ENCODE measurements at places on chromosomes 16 and 17.

DNA sequence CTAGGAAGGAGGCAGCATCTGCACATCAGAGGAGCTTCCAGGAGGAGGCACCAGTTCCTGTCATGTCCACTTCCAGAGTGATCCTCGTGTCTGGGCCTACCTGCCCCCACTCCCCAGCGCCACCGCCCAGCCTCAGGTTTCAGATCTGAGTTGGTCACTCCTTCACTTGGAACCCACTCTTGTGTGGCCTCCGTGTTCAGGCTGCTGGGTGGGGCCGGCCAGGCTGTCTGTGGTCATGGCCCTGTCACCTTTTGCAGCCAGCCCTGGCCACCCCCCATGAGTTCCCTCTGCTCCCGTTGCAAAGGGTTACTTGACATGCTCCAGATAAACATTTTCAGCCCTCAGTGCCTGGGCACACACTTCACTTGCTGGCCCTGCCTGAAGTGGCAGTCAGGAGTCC is 26.6 kb upstream of the SPPL2C start:
- no peak for DNase-seq

- DNase-seq, result no peak
Measured at GRCh38 chr17:3738562-3739295, 15.0 kb downstream of the HASPIN start.

DNA sequence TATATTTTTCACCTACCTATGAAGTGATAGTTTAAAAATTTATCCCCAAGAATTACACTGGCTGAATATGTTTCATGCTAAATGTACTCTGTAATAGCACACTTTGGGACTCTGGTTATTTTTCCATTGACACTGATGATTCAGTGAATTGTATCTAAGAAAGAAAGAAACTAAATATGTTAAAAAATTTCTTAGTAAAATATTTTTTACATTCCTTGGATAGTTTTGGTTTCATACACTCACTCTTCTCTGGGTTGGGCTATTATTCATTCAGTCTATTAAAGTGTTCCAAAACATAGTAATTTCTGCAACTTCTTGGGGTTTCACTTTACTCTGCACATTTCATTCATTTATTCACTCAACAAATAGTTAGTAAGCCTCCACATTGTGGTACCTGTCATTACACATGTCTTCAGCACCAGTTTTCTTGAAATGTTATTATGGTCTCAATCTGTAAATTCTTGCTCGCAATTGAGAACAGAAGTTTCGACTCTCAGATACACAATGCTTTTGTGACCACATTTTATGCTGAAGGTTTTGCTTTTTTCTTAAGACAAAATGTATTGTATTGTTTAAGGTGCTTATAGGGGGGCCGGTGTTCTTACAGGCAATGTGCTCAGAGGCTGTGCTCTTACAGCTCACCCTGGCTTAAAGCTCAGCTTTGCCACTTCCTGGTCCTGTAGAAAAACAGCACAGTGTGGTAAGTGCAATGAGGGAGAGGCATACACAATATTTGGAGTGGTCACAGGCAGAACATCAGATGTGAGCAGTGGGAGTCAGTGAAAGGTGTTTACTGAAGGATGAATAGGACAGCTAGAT is 17.4 kb downstream of the CNTNAP4 start:
- no peak for DNase-seq

GRCh38 chr17:8418471-8418870 is 17.2 kb upstream of the NDEL1 start:
- no peak for DNase-seq

DNA sequence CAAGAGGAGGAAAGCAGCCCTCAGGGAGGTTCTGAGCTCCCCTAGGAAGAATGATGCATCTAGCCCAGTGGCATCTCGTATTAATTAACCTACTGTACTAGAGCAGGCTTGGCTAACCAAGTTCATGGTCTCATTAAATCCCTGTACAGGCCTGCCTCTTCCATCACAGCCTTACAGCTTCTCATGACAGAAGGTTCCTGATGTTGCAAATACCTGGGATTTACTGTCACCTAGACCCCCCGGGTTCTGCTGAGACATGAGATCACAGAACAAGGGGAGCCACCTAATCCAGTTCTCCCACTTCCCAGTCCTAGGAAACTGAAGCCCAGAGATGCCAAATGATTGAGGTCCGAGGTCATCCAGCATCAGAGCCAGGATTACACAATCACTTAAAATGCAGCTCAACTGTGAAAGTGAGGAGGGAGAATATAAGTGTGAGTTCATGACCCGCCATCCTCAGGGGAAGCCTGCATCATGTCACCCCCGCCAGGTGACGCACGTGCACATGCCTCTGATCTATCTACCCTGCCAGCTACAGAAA is 23.9 kb downstream of the ACLY start:
- no peak for DNase-seq

GRCh38 chr17:40093580-40094201 is 6.7 kb downstream of the NR1D1 start:
- no peak for DNase-seq

DNA sequence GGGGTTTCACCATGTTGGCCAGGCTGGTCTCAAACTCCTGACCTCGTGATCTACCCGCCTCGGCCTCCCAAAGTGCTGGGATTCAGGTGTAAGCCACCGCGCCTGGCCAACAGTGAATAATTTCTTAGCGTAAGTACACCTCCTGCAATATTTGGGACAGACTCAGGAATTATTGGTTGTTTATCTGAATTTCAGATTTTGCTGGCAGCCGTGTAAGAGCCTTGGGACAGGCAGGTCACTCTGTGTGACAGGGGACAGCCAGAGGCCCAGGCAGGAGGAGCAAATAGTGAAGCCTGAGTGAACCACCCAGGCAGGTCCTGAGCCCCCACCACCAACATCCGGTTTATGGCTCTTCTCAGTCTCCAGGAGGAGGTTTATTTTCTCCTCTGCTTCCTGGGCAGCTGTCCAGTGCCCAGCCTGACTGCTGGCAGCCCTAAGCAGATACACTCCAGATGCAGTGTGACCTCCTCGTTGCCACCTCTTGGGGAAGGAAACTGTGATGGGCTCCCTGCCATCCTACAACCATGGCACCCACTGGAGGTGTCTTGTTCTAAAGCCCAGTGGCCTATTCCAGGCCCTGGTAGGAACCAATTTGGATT is 26.2 kb upstream of the ADORA2B start:
- DNase-seq, result no peak

- DNase-seq, result no peak
Measured at GRCh38 chr17:72125742-72126141, 4.9 kb downstream of the SOX9 start.

DNA sequence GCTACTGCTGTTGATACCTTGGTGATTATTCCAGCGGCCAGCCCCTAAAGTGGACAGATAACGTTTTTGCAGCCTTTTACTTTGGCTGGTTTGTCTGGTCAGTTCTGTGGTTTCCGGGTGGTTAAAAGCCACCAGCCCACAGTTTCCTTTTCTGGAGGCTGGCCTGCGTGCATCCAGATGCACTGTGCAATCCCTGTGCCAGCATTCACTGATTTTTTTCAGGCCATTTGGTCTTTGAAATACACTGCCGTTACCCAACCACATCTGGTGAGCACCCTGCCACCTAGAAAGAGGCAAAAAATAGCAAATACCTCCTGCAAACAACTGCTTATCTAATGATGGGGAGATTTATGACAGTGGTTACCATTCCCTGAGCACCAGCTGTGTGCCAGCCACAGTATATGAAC is 797 bp downstream of the NUDT7 start:
- DNase-seq, result no peak

GRCh38 chr16:31356566-31357323 is 1.8 kb downstream of the ITGAX start:
- no peak for DNase-seq

DNA sequence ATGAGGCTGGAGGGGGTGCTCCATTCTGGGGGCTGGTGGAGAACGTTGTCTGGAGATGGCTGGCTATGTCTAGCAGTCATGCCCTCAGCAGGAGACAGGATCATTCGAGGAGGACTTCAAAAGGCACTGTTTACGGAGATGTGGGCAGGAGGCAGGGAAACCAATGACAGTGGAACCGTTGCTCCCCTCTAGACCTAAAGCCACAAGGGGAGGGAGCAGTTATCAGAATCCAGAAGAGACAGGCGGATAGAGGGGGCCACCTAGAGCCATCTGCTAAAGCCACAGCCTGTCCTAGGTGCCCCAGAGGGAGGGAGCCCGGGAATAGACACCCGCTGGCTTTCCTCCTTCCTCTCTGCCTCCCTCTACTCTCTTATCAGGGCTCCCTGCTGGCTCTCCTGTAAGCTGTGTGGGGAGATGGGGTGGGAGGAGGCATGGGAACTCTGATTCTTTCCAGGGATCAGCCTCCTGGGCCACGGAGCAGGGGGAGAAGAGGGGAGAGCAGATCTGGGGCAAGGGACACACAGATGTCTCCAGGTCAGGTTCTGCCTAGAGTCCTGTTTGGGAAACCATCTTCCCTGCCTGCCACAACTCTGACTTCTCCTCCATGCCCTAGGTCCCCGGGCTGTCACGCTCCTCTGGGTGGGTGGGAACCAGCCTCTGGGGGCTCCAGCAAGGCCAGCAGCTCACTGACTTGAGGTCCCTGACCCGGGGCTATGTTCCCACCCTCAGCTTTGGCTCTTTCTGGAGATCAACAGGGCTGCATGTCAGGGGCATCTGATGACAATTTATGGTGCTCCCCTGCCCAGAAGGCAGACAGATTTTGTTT is 42.3 kb downstream of the IRX3 start:
- DNase-seq, result no peak

DNA sequence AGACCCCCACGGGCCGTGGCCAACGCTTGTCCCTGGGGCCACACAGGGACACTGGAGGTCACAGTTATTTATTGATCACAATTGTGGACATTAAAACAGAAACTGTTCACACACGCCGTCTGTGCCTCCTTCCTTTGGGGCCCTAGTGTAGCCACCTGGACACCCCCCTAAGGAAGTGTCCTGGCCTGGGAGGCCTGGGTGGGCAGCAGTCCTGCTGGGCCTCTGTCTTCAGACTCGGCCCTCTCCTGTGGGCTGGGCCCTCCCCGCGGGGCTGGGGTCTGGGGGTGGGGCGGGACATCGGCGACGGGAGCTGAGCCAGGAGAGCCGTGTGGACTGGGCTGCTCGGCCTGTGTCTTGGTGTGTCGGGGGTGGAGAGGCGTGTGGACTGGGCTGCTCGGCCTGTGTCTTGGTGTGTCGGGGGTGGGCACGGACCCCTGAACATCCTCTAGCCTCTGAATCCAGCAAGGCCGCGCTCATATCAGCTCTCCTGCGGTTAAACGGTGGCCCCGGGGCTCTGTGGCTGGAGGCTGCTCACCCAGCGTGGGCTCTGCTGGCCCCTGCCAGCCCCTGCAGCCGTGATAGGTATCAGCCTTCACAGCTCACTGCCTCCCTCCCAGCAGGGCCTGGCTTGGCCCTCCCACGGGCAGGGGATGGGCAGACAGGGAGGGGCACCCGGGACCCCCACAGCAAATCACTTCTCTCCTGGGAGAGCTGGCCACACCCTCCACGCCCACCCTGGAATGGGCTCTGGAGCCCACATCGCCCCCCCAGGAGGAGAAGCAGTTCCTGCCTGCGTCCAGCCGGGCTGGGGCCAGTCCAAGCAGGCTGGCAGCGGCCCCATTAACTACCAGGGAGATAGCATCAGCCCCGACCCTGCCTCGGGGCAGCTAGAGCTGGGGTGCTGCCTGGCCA is 1.1 kb upstream of the NHLRC4 start:
- DNase-seq, result no peak

- DNase-seq, result no peak
Measured at GRCh38 chr16:13999071-13999894, 71.8 kb upstream of the MRTFB start.

GRCh38 chr16:86224126-86224525 is 286.2 kb upstream of the FOXF1 start:
- DNase-seq, result no peak

GRCh38 chr17:32912218-32912897 is 15.6 kb upstream of the TMEM98 start:
- DNase-seq, result peak; percentile 51

DNA sequence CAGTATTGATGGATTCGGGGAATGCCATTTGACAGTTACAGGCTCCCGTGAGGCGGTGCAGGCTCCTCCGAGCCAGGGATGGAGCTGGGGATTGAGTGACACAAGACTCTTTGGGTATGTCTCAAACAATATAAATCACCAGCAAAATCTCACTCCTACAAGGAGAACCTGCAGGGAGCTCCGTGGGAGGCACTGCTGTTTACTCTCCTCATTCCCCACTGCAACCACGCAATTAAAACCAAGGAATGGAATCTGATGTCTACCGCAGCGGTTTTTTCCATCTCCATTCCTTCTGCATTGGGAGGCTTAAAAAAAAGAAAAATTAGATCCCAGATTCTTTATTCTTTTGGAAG is 157.9 kb downstream of the WWOX start:
- no peak for DNase-seq

GRCh38 chr16:74190292-74190691 is 106.3 kb upstream of the PSMD7 start:
- DNase-seq, result no peak

DNA sequence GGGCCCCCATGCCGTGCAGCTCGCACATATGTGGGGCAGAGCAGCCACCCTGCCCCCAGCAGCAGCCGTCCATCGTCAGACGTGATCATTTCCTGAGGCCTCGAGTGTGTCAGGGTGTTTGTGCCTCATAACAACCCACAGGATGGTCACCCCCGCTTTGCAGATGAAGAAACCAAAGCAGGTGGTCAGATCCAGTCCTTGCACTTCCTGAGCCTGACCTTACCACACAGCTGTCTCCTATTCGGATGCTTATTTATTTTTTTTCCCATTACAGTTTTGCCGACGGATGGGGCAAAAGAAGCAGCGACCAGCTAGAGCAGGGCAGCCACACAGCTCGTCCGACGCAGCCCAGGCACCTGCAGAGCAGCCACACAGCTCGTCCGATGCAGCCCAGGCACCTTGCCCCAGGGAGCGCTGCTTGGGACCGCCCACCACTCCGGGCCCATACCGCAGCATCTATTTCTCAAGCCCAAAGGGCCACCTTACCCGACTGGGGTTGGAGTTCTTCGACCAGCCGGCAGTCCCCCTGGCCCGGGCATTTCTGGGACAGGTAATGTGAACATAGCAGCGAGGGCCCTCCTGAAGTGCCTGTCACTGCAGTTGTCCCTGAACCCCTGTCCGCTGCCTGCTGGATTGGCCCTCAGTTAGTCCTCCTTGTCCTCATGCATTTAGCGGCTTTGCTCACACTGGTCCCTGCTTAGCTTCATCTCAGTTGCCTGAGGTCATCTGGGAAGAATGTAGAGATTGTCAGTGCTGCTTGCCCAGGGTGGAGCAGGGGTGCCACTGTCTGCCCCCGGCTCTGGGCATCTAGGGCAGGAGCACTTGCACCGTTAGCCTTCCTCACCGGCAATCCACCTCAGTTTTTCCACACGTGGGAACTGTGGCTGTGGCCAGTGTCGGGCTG is 1.4 kb downstream of the MPG start:
- DNase-seq, result no peak

DNA sequence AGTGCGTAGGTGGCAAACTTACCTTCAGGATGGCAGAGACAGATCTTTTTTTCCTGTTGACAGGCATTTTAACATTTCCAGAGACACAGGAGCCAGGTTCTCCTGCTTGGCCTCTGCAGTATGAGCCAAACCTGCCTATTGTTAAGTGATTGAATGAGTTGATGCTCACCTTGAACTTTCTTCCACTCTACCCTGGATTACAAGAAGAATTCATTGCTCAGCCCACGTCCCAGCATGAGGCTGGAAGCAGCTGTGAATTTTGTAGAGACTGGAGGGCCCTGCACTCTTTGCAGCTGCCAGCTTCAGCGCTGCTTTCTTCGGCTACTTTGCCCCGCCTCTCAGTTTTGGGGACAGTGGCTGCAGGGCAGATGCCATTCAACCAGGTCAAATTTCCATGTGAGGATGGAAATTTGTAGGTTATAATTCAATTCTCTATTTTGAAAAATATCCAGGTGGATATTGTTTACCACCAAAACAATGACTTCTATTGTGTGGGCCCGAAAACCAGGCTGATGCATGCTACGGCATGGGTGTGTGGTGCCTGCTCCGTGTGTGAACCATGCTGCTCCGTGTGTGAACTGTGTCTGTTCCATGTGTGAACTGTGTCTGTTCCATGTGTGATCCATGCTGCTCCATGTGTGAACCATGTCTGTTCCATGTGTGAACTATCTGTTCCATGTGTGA is 75.2 kb upstream of the METTL9 start:
- DNase-seq, result no peak

All from NCI-H748 treated with DMSO at 0.1 percent for 48 hours (cell line).